ENCODE measurements at places on chromosomes 1 and 21.

DNA sequence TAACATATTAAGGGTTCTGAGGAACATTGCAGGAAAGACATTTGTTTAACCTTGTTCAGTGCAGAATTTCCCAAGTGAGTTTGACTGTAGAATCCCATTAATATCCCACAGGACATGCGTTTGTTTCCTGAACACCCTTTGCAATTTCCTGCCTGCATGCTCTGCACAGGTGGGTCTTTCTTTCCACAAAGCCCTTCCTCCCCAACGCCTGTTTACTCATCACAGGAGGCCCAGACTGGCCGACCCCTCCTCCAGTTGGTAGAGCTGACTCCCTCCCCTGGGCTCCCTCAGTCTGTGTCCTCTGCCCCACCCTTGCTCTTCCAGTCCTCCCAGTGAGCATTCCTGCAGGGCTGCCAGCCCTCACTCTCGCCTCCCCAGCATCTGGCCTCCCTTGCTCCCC is 47.5 kb upstream of the CTPS1 start:
- DNase-seq: no peak
- H3K4me3 ChIP-seq: no peak overlapping the region
- no peaks in the 10 kb centered on the region for H3K4me1 ChIP-seq
- H3K27ac ChIP-seq: no peak overlapping the region
- H3K27me3 ChIP-seq: no peaks in the 10 kb centered on the region
- no peaks in the 10 kb centered on the region for H3K36me3 ChIP-seq

GRCh38 chr1:159783724-159784123 is 3.0 kb downstream of the DUSP23 start:
- DNase-seq: no peak
- H3K4me3 ChIP-seq: no peak overlapping the region
- H3K27ac ChIP-seq: no peak overlapping the region
- H3K4me1 ChIP-seq: peaks cover 15% of the 10 kb centered on the region
- no peaks in the 10 kb centered on the region for H3K27me3 ChIP-seq

GRCh38 chr1:15803380-15803779 is 4.1 kb downstream of the UQCRHL start:
- no peaks in the 10 kb centered on the region for H3K36me3 ChIP-seq

DNA sequence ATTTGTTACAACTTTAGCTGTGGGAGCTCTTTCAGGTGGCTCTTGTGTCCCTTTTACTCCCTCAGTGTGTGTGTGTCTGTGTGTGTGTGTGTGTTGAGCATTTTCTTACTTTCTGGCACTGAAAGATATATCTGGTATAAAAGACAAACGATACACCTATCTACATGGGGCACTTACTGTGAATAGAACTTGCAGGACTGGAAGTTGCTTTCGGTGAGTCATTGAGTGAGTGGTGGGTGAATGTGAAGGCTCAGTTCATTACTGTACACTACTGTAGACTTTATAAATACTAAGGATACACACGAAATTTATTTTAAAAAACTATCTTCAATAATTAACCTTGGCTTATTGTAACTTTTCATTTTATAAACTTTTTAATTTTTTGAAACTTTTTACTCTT is 38.7 kb downstream of the BTBD8 start:
- no peaks in the 10 kb centered on the region for H3K36me3 ChIP-seq
- no peak overlapping the region for H3K4me3 ChIP-seq
- no peak for DNase-seq
- H3K27ac ChIP-seq: no peak overlapping the region
- H3K4me1 ChIP-seq: no peaks in the 10 kb centered on the region
- H3K27me3 ChIP-seq: no peaks in the 10 kb centered on the region

GRCh38 chr1:67726224-67726623 is 41.2 kb downstream of the GADD45A start:
- no peak for DNase-seq
- H3K27ac ChIP-seq: no peak overlapping the region
- no peaks in the 10 kb centered on the region for H3K36me3 ChIP-seq
- H3K27me3 ChIP-seq: no peaks in the 10 kb centered on the region
- H3K4me3 ChIP-seq: no peak overlapping the region

GRCh38 chr1:110210604-110211495 is 736 bp downstream of the KCNC4 start:
- no peaks in the 10 kb centered on the region for H3K36me3 ChIP-seq
- peak overlapping the region; percentile 90 for H3K4me3 ChIP-seq

GRCh38 chr1:38803647-38804046 is 55.9 kb downstream of the RRAGC start:
- peak overlapping the region; percentile 37 for H3K4me3 ChIP-seq
- H3K27ac ChIP-seq: no peak overlapping the region
- DNase-seq: no peak

Data from transverse colon (tissue), 4 donors.